Fibroblast of villous mesenchyme (primary cell): ENCODE measurements at places on chromosomes 5 and 9.

DNA sequence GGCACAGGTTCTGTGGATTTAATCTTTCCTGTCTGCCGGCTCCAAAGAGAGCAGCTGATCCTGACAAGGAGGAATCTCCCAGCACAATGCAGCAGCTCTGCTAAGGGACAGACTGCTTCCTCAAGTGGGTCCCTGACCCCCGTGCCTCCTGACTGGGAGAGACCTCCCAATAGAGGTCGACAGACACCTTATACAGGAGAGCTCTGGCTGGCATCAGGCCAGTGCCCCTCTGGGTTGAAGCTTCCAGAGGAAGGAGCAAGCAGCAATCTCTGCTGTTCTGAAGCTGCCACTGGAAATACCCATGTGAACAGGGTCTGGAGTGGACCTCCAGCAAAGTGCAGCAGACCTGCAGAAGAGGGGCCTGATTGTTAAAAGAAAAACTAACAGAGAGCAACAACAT, 630.2 kb upstream of the FTMT start:
- DNase-seq, result no peak

DNA sequence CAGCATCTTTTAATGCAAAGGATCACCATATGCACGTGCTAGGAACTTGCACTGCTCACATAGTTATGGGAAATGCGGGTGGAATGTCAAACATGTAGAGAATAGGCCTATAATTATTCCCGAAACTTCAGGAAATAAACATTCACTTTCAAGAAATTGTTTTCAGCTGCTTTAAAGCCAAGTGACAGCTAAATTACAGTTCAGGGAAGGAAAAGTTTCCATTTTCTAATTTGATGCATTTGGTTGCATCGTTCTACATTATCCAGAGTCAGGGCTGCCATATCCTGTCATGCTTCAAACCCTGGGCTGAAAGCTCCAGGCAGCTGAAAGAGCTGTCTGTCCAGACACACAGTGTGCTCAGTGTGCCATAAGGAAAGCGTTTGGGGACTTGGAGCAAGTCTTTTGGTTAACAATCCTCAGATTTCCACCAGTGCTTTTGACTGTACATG, 518.1 kb downstream of the CSNK1G3 start:
- DNase-seq, result no peak

- no peak for DNase-seq
These were observed 91.6 kb upstream of the ICE1 start for GRCh38 chr5:5330728-5331452.

GRCh38 chr9:86700629-86701028, 246.7 kb downstream of the GAS1 start:
- DNase-seq, result no peak

- peak; percentile 44 for DNase-seq
These were observed 80.5 kb upstream of the SPATA31C2 start for GRCh38 chr9:88218726-88219125.

DNA sequence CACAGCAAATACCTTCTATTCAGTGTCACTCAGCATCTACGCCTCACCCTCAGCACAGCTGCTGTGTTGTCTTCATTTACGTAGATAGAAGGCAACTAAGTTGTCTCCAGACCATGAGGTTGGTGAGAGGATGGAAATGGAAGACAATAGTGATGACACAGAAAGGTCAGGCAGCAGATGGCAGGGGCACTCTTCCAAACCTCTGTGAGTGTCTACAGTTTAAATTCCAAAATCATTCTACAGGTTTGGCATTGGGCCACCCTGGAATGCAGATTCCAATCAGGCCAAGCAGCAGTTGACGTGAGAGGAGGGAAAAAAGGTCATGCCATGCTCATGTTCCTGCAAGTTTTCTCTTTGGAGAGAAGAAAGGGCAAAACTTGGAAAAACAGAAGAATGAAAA, 68.7 kb upstream of the ADAMTSL1 start:
- no peak for DNase-seq

- no peak for DNase-seq
These were observed 463.7 kb upstream of the CTNND2 start for GRCh38 chr5:12367973-12368372.

DNA sequence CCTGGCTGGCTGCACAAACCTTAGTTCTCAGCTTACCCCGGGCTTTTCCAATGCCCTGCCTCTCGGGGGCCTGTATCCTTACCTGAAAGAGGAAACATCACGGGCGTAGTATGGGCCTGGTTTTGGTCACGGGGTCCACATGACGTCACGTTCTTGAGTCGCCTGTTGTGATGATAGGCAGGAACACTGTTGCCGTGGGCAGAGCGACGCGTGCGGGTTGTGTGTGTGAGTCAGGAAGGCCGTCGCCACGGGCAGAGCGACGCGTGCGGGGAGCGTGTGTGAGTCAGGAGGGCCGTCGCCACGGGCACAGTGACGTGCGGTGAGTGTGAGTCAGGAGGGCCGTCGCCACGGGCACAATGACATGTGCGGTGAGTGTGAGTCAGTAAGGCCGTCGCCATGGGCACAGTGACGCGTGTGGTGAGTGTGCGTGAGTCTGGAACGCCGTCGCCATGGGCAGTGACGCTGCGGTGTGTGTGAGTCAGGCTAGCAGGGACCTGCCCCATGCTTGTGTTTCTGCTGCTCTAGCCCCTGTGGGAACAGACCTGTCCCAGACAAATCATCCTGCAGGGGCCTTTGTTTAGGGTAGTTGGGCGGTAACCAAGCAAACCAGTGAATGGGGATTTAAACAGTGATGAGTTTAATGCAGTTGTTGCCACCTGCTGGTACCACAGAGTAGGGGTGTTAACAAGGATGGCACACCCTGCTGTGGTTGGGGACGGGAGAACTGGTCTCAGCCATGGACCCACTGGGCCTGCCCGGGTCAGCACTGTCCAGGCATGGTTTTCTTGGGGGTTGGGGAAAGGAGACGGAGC, 19.8 kb downstream of the TRIP13 start:
- DNase-seq, result peak; percentile 68

DNA sequence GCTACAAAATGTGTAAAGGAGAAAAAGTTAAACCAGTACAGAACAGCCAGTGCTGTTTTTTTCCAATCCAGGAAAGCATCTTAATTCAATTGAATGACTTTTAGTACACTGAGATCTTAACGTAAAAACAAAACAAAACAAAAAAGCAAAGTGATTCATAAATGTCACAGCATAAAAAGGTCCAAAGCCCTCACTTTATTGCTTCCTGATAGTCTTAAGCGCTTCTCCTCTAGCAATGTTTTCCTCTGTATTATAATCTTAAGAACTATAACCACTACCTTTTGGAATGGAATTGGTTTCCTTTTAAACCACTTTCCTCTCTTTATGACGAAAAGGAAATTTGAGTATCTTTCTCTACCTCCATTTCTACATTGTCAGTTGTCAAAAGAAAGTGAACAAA, 91.4 kb downstream of the SEMA5A start:
- peak; percentile 55 for DNase-seq

GRCh38 chr9:42386477-42386876, 203.0 kb downstream of the SPATA31A6 start:
- DNase-seq, result no peak

GRCh38 chr5:88502179-88503040, 233.8 kb upstream of the TMEM161B start:
- peak; percentile 4 for DNase-seq

GRCh38 chr5:107558823-107559375, 111.8 kb downstream of the EFNA5 start:
- no peak for DNase-seq

GRCh38 chr5:180959661-180960060, 29.0 kb upstream of the BTNL3 start:
- no peak for DNase-seq

DNA sequence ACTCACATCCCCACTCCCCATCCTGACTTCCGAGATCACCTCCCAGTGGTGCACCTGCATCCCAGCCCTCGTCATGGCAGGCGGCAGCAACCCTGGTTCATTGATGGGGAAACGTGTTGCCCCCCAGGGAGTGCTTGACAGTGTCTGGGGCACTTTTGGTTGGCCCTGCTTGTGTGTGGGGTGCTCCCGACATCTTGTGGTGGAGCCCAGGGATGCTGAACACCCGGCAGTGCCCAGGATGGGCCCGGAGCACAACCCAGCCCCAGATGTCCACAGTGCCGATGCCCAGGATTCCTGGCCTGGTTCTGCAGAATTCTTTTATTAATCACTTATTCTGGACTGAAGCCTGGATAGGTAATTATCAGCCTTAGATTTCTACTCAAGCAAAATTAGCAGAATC, 3.7 kb downstream of the MRPL36 start:
- DNase-seq, result no peak

DNA sequence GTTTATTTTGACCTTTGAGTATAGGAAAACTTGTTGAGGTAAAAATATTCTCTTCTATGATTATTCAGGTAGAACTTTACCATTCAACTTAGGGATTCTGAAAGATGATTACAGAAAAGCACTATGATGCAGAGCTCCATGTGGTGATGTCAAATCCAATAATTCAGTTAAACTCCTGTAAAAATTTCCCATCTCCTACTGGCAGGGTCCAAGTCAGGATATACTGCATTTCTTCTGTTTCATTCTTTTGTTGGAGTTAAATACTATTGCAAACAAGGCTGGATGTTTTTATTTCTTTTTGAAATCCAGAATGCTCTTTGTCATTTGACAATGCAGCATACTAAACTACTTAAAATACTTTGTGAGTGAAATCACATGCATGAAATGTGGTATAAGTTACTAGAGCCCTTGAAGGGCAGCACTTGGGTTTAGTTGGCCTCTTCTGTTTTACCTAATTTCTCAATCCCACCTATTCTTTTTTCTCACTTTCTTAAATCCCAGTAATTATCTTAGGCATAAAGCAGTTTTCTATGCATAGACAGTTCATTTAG, 204.5 kb downstream of the FBXL7 start:
- DNase-seq, result no peak

DNA sequence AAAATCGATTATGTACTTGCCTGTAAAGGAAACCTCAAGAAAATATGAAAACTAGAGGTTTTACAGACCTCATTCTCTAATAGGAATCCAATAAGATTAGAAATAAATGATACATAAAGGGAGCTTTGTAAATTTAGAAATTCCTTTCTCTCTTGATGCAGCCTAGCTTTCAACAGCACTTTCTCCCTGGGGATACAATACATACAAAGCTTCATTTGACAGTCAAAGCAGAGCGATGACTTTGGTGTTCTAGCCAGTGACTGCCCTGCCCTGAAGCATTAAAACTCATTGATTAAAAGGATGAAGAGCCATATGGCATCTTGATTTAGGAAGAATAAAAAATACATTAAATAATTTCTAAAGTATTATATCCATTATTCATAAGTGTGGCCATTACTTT, 46.3 kb upstream of the GLIS3 start:
- no peak for DNase-seq

GRCh38 chr9:137786511-137786920, 91.1 kb upstream of the CACNA1B start:
- DNase-seq, result peak; percentile 12

DNA sequence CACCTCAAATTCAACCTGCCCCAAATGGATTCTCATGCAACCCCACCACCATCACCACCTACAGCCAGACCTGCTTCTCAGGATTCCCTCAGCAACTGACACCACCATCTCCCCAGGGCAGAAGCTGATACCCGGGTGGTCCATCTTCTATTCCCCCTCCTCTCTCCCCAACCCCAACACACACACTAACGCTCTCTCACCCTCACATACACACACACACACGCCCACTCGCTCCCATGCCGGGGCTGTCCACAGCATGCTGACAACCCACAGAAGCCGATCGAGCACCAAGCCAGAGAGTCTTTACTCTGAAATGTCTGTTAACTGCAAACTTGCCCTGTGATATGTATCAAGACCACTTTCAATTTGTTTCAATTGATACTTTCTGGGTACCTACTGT, 28.4 kb downstream of the B4GALT1 start:
- DNase-seq, result no peak

- no peak for DNase-seq
These were observed 901 bp downstream of the ACTL7B start for GRCh38 chr9:108854641-108855528.

GRCh38 chr5:59917121-59917520, 23.6 kb upstream of the PDE4D start:
- peak; percentile 7 for DNase-seq

- peak; percentile 22 for DNase-seq
These were observed 42.9 kb downstream of the FAF2 start for GRCh38 chr5:176491101-176491502.

DNA sequence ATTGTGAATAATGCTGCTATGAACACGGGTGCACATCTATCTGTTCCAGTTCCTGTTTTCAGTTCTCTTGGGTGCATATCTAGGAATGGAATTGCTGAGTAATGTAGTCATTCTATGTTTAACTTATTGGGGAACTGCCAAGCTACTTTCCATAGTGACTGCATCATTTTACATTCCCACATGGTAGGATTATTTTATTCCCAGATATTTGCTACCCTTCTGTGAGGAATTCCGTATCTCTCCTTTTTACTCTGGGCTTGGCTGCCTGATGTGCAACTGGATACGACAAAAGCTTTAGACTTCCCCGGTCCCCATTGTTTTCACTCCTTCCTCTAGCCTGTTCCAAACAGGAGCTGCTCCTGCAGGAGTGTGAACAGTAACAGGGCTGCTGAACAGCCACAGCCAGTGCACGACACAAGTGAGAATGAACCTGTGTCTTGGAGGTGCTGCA, 7.2 kb downstream of the TAS2R1 start:
- DNase-seq, result peak; percentile 88

DNA sequence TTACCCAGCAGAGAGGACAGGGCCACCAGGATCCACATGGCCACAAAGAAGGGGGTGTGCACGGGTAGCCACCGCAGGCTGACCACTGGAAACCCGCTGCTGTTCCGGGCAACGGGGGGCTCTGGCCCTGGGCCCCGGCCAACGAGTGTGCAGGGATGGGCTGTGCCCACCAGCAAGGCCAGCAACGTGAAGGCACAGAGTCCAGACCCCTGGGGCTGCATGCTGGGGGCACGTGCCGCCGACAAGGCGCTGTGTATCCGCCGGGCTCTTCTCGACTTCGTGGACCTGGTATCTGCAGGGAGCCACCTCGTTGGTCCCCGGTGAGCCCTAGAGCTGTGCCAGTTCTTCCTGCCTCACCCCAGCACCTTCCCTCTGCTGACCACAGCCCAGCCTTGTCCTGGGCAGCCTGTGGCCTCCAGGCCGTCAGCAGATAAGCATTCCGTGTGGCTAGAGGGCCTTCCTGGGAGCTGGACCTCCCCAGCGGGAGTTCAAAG, 42.2 kb upstream of the CEP72 start:
- no peak for DNase-seq

DNA sequence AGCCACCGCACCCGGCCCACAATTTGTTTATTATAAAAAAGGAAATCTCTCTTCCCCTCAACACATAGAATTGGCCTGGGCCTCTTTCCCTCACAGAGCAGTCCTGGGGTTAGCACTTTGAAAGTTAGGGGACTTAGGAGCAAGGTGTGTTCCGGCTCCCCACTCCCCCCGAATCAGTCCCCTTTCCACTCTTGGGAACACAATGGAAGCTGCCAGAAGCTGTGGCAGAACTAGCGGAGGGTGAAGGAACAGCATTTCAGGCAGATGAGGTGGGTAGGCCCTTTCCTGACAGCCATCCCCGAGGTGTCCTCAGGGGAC, 16.4 kb upstream of the C5orf47 start:
- no peak for DNase-seq
